Stimulated activated CD4-positive, alpha-beta T cell treated with anti-CD3 and anti-CD28 coated beads, Interleukin-1b, Interleukin-23, amount 100 ng/mL, for 4 hours (primary cell): ENCODE measurements at places on chromosomes 7 and 10.

- DNase-seq = no peak
Measured at GRCh38 chr10:5199398-5199797, 2.8 kb downstream of the AKR1C4 start.

GRCh38 chr7:151686016-151686766 is 166.5 kb upstream of the RHEB start:
- DNase-seq = no peak

DNA sequence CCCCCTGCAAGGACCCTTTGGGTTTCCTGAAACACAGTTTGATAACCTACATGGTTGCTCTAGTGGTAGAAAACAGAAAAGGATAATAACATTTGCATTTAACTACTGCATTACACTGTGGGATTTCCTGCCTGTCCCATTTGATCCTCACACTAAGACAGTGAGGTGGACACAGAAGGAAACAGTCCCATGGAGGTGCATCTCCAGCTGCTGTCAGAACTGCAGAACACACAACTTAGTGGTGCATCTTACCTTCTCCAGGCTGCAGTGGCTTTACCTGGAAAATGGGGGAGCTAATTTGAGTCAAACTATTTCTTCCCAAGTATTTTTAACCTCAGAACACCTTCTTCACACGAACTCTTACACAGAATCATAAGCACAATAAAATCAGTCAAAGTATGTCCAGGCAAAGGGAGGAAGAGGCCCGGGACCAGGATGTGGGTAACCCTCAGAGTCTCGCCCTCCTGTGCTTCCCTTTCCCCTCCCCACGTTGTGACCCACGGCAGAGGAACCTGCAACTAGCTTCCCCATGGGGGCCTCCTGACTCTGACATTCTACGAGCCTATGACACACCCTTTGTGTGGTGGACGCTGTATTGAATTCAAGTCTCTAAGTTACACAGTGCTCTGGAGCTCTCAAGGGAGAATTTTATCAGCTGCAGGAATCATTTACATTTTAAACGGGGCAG is 33.7 kb downstream of the SCRN1 start:
- DNase-seq = no peak

DNA sequence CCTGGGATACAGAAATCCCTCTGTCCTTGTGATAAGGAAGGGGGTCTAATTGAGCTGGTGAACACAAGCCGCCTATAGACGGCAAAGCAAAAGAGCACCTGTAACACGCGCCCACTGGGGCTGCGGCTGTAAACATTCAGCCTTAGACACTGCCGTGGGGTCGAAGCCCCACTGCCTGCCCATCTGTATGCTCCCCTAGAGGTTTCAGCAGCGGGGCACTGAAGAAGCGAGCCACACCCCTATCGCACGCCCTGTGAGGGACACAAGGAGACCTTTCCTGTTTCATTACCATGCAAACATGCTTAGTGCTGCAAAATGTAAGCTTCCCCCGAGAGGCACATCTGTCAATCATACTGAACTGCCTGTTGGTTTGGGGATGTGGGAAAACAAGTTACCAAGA is 82.1 kb downstream of the NRP1 start:
- DNase-seq = no peak

- no peak for DNase-seq
Measured at GRCh38 chr7:137172105-137172590, 171.4 kb downstream of the PTN start.

DNA sequence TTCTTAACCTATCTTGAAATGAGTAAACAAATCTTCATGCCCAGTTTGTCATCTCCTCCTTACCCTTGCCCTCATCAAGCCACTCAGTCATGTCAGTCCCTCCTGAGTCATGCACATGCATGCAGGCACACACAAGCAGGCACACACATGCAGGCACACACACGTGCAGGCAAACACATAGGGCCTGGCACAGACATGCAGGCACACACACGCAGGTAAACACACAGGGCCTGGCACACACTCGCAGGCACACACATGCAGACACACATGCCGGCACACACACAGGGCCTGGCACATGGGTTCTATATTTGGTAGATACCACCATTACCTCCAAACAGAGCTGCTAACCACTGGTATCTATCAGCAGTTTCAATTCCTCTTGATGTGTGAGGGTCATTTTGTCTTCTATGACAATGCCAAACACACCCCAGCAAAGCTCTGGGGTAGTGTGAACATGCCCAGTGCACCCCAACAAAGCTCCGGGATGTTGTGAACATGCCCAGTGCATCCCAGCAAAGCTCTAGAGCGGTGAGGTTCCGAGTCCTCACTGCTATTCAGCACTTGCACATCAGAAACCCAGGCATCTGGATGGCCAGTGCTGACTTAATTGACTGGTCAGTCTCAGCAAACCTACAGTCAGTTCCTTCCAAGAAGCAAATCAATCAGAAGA is 563.8 kb downstream of the PTPRN2 start:
- DNase-seq = no peak

GRCh38 chr10:100065084-100065660 is 16.5 kb downstream of the CPN1 start:
- no peak for DNase-seq
